ENCODE measurements at places on chromosomes 7 and 10.

- DNase-seq: no peak
Measured at GRCh38 chr10:62760401-62760800, 44.1 kb upstream of the ADO start.

GRCh38 chr10:118734475-118734874 is 20.3 kb downstream of the CACUL1 start:
- no peak for DNase-seq

DNA sequence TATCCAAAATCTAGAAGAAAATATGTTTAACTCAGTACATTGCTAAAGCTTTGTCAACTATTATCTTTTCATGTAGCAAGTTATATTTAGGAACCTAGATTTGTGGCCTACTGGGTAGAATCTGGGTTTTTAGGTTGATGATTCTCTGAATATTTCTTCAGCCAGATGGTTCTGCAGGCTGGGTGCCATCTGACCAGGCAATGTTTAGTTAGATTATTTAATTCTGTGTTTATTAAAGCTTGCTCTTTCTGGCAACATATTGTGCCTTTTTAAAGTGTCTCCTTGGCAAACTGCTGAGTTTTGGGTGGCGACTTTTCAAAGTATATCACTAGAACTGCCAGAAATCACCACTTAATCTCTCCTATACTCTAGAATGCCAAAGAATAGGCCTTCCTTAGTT is 114.1 kb downstream of the LHFPL3 start:
- no peak for DNase-seq

- DNase-seq: no peak
Measured at GRCh38 chr10:14456870-14457266, 126.1 kb upstream of the FRMD4A start.

DNA sequence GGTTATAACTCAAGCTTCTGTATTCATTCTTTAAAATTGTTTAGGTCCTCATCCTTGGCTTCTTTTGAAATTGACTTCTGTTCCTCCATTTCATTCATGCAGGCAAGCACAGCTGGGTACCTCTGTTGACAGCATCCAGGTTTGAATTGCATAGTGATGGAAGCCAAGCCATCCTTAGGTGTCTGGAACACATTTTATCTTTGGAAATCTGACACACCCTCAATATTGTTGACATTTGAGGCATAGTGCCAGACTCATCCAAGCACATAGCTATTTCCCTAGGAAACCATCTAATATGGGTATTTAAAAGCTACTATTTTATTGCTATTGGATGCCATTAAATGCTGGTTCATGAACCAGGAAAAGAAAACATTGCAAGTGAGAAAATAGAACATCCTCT is 142.1 kb upstream of the PTPRZ1 start:
- no peak for DNase-seq

- DNase-seq: no peak
Measured at GRCh38 chr10:56547163-56547562, 186.1 kb upstream of the ZWINT start.

- no peak for DNase-seq
Measured at GRCh38 chr7:130598056-130598455, 70.5 kb downstream of the COPG2 start.

DNA sequence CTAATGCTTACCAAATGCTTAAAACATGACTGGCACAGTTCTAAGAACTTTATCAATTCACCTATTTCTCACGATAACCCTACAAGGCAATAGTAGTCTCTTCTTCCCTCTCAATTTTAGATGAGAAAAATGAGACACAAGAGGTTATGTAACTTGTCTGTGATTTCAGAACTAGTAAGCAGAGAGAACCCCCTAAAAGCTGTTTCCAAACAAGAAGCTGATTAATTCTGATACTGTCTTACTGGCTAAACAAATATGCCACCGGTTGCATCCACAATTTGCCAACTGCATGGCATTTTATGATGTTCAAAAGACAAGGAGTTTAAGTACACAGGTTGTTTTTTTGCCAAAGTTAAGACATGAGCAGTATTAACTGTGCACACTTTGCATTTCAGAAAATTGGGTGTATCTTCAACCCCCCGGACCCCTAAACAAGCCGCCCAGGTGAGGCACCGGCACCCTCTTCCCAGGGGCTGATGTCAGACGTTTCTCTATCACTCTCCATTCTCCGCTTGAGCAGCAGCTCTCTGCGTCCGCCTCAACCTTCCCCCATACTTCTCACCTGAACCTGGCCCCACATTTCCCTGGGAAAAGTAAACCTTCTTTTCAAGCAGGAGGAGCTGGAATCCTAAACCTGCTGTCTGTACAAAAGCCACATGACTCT is 21.7 kb downstream of the RSU1 start:
- DNase-seq: no peak

DNA sequence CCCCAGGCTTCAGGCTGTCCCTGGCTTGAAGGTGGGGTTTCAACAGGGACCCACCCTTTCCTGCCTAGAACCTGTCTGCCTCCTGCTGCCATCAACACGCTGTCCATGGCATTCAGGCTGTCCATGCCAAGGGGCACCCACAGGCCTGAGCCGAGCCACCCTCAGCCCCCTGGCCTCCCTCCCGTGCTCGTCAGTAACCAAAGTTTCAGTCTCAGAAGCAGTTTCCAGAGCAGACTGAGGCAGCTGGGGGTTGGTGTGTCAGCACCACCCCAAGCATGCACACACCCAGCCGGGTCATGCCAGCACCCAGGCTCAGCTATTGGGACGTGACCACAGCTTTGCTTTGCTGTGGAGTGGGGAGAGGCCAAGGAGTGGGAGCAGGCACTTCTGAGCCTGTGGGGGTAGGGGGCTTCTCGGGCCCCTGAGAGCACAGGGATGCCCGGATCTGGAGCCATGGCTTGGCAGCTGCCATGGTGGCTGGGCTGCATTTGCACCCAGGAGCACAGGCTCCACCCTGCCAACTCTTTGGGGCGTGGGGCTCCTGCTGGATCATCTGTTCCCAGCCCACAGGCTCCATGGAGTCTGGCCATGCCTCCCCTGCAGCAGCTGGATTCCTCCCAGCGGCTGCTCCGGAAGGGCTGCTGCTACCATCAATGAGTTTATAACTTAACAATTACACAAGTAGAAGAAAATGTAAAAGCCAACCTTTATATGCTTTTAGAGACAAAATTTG is 314.5 kb upstream of the SEMA3C start:
- no peak for DNase-seq

- DNase-seq: no peak
Measured at GRCh38 chr10:67785098-67785497, 52.9 kb downstream of the DNAJC12 start.

- DNase-seq: no peak
Measured at GRCh38 chr7:47427051-47427643, 154.8 kb downstream of the TNS3 start.
